CD4-positive, alpha-beta T cell treated with Interleukin-17A for 1 hour (primary cell): ENCODE measurements at places on chromosomes 2 and 18.
A peak's percentile ranks its signal among the peaks of the same experiment; 100 is the strongest.

DNA sequence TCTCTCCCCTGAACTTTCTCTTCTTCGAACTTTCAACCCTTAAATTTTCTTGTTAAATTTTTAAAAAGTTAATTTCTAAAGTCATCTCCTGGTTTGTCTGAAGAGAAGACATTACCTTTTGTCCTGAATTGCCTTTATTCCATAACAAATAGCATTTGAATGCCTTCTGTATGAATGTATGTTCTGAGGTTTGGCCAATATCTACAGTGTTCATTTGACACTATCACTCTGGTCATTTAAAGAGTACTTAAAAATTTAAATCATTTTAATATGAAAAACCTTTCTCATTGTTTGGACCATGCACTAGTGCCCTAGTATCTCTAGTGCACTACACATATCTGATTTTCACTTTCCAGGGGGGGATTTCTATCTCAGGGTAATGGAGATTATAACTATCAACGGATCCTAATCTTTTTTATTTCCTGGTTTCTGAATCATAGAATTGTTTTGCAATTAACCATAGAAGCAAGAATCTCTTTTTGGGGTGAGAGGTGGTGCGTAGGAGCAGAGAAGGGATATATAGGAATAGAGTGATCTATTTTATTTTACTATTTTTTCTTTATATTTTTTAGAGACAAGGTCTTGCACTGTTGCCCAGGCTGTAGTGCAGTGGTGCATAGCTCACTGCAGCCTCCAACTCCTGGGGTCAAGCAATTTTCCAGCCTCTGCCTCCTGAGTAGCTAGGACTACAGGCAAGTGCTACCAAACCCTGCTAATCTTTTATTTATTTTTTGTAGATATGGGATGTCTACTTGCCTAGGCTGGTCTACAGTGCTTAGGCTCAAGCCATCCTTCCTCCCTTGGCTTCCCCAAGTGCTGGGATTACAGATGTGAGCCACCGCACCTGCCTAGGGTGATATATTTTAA, 25.5 kb downstream of the TANC1 start:
- no peak for DNase-seq

- DNase-seq, result no peak
Observed at GRCh38 chr18:51762373-51762772, 564.9 kb upstream of the MEX3C start.

GRCh38 chr18:26307161-26307773, 81.0 kb downstream of the TAF4B start:
- peak; percentile 29 for DNase-seq

DNA sequence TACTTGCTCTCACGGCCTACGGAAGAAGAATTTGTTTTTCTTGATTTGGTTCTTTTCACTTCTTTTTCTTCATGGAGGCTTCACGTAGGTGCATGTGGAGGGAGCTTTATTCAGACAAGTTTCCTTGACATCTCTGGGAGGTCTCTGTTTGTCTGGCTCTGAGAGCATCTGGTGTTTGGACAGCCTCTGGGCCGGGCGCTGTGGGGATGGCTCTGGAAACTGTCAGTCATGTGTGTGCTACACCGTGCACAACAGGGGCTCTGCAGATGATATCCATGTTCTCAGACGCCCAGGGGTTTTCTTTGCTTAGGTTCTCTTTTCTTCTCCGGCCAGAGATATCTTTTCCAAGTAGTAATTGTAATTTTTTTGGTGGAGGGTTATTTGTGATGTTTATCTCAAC, 130.7 kb downstream of the SH3RF3 start:
- DNase-seq, result no peak

DNA sequence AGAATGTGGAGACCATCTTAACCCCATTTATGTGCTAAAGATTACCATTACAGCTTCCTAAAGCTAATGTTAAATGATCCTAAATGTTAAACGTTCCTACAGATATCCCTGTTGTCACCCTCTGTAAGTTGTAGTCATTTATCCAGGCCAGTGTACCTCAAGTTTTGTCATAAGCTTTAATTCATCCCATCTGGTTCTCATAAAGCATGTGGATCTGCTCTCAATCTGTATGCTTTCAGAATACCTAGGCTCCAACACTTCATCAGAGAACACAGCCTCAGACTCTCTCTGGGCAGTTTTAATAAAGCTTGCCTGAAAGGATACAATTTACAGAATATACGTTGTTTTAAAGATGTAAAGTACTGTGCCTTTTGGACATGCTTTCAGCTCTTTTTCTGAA, 4.2 kb upstream of the CCDC178 start:
- no peak for DNase-seq

GRCh38 chr2:173086518-173087213, 11.0 kb downstream of the MAP3K20 start:
- DNase-seq, result no peak

GRCh38 chr18:44437603-44438002, 243.1 kb upstream of the SETBP1 start:
- no peak for DNase-seq

- no peak for DNase-seq
Observed at GRCh38 chr2:186058614-186059013, 320.0 kb downstream of the FSIP2 start.

- no peak for DNase-seq
Observed at GRCh38 chr2:67880291-67880761, 182.5 kb downstream of the C1D start.

- DNase-seq, result peak; percentile 9
Observed at GRCh38 chr2:142989273-142990204, 112.1 kb downstream of the KYNU start.

DNA sequence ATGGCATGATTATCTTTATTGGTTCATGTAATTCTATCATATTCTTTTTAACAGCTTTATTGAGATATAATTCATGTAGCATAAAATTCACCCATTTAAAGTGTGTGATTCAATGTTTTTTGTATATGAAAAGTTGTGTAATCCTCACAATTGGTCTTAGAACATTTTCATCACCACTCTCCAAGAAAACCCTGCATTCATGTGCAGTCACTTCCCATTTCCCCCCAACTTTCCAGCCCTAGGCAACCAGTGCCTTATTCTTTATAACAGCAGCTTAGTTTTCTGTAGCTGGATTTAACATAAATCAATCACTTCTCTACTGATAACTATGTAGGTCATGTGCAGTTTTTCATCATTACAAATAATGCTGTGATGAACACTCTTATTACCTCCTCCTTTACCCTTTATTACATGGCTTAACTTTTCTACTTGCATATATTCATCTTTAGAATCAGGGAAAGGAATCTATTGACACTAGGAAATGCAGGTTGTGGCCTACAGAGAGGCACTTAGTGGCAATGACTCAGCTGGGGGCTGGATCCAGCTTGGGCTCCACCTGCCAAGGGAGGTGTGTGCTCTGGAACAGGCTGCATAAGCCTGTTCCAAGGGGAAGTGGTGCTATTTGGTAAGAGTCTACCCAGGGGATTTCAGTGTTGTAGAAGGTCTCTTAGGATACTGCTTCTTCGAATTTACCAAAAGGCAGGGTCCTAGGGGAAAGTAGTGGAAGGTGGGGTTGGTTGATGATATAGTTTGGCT, 89.1 kb downstream of the ETAA1 start:
- DNase-seq, result no peak

DNA sequence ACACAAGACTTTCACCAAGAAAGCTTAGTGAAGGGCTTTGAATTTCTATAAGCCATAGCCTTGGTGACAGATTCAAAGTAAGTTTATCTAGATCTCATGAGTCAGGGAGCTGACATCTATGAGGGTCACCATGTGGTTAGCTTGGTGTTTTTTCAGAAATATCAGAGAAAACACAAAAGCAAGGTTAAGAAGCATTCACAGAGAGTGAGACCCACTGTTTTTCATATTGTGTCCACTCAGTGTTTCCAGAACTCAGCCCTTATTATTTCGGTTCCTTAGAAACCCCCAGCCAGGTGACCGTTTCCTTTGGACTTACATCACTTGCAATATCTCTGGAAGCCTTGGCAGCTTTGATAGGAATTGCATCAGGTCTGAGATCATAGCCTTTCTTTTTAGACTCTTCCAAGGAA, 76.6 kb downstream of the NEB start:
- DNase-seq, result no peak

GRCh38 chr2:238920601-238921001, 72.7 kb downstream of the TWIST2 start:
- no peak for DNase-seq

- no peak for DNase-seq
Observed at GRCh38 chr18:5175378-5175777, 21.7 kb downstream of the AKAIN1 start.

DNA sequence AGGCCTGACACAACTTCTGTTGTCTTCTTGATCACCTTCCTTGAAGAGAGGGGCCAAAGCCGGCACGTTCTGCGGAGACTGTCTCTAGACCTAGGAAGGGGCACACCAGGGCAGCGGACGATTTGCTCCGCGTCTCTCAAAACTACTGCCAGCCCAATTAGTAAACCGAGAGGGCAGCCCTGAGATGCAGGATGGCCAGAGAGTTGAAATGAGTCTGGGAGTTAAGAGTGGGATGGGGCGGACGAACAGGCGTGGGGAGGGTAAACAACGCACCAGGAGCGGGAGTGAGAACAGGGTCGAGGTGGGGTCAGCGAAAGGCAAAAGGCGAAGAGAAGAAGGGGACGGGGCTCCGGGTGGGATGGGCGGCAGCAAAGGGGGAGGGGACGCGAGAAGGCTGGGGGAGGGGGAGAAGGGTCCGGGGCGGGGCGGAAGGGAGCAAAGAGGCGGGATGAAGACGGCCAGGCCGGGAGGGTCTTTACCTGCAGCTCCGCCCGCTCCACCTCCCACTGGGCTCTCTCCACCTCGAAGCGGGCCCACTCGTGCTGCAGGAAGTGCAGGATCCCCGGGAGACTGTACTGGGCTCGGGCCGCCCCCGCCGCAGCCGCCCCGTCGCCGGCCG, 476 bp downstream of the STRN start:
- DNase-seq, result peak; percentile 29

DNA sequence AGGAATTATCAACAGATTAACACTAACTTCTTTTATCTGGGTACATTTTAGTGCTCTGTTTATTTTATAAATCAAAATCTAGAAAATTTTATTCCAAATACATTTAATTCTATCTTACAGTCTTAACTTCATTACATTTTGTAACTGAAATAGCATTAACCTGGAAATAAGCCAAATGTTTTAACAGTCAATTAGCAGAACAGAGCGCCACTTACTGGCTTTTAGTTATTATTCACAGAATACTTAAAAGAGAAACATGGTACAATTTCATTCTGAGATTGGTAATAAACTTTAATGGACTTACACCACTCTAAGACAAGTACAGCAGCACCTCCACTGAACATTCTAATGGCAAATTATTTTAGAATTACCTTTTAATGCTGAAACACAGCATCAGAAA, 38.6 kb downstream of the SS18 start:
- DNase-seq, result no peak

- no peak for DNase-seq
Observed at GRCh38 chr2:118803012-118803411, 44.4 kb downstream of the EN1 start.

- DNase-seq, result no peak
Observed at GRCh38 chr2:18949871-18950270, 360.5 kb upstream of the NT5C1B start.

- no peak for DNase-seq
Observed at GRCh38 chr2:185375731-185376130, 362.9 kb upstream of the FSIP2 start.

DNA sequence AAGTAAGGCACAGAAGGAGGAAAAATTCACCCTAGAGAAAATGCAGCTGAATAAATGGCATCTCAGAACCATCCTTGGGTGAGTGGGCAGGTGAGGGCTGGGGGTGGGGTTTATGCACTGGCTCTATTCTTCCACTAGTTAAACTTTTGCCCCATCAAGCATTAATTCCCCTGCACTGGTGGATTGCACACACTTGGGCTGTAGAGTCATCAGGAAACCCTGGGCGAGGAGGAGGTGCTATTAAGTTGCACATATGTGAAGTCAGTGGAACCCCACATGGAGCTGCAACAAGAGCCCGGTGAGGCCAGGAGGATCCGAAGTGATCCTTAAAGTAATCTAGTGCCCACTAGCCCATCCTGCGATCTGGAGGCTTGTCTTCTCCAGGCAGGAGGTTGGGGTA, 6.8 kb upstream of the DNAJB2 start:
- DNase-seq, result no peak

GRCh38 chr18:77679869-77680268, 430.2 kb downstream of the GALR1 start:
- no peak for DNase-seq

- no peak for DNase-seq
Observed at GRCh38 chr18:75349668-75350511, 77.6 kb downstream of the SMIM21 start.

DNA sequence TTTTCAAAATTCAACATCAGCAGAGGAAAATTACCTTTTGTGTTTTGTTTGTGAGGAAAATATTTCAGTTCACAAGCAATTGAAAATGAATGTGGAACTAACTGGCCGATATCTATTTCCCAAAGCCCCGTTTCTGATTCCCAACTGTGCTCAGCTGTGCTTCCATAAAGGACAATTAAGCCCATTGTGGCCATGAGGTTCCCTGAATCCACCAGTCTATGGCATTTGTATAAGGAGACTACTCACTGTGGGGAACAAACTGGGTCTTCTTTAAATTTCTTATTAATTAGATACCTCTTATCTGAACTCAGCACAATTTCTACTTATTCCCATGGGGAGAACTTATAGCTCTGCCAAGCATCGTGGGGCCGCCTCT, 31.4 kb upstream of the AGAP1 start:
- DNase-seq, result no peak

GRCh38 chr18:70044632-70045031, 97.0 kb upstream of the CD226 start:
- no peak for DNase-seq

- no peak for DNase-seq
Observed at GRCh38 chr18:37864122-37864521, 298.5 kb upstream of the CELF4 start.

GRCh38 chr18:24268784-24269550, 128.7 kb downstream of the OSBPL1A start:
- no peak for DNase-seq

DNA sequence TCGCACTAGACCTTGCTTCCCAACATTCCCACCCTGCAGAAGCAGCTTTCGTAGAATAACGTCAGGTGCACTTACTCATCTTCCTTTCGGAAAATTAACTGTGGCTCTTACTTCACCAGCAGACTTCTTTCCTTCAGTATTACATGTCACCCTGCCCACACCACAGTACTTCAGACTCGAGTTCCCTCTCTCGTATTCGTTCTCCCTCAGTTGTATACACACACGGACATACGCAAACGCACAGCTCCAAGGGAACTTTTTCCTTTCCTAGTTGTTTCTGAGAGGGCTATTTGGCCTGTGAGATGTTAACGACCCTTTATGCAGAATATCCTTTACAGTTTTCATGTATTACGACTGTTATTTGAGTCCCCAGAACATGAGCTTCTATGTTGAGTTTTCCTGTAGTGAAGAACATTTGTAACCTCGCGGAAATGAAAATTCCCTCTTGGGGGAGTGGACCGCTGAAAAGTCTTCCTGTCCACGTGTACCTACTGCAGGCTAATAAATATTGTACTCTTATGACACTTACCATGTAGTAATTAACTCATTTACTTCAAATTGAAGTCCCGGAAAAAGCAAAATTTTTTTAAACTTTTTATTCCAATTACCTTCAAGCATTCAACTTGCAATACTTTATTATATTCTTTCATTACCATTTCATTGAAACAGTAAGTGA, 908 bp downstream of the ERLEC1 start:
- DNase-seq, result peak; percentile 16
